GM12865 (cell line): ENCODE measurements at places on chromosomes 2 and 18.

DNA sequence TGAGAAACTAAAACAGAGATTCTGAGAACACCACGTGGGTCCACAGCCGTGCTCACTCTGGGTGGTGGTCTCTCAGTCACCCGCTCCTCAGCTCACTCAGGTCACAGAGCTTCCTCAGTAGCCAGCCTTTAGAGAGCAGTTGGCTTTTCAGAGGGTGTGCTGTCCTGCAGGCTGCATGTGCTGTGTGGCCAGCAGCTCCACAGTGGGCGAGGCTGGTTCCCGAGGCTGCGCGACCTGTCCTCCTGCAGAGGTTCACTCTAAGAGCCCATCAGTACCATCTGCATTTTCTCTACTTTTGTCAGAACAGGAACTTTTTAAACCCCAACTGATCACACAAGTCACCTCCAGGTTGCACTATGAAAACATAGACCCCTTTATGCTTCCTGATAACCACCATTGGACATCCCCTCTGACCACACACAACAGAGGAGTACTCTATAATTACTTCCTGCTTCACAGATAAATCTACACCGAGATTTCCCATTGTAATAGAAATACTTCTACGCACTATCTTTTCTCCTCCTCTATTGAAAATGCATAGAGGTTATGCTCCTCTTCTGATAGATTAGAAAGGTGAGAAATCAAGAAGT, 93.1 kb downstream of the GYPC start:
- peak; percentile 42 for DNase-seq

- DNase-seq: peak; percentile 62
These were observed 131.6 kb downstream of the BCL2 start for GRCh38 chr18:63187791-63188460.

DNA sequence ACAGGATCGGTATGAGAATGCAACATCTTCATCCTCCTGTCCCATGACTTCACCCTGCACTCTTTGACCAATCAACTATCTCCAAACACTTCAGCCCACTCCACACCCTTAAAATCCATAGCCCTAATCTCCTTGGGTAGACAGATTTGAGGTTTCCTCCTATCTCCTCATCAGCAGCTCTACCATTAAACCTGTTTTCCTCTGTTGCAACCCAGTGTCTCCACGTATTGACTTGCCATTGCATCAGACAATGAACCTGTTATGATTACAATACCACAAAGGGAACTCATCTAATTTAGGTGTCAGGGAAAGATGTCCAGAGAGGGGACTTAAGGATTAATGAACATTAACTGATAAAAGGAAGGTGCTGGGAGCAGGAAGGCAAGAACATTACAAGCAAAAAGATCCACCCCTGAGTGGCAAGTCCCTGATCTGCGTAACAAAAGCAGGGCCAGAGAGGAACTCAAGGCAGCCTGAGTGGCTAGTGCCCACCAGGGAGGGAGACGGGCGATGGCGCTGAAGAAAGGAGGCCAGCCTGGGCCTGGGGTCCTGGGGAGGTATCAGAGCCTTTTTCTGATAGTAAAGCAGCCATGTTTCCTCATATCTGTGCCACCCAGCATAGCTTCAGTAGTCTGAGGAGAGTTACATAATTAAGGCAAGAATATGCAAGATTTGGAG, 44.6 kb downstream of the AKAIN1 start:
- no peak for DNase-seq

DNA sequence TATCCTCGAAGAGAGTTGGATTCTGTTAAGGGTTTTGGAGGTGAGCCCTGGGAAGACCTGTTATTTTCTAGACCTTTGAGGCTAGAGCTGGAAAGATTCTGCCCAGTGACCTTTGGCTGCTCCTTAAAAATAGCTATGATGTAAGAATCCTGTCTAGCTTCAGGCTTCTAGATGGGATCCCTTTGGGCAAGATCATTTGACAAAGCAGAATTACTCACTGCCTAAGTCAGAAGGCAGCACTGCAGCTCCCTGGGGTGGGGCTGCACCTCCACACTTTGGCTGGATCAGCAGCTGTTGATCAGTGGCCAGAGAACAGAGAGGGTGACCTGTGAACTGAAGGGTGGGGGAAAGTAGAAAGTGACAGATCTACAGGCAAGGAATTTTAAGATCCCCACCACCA, 103.8 kb downstream of the ASAP2 start:
- DNase-seq: no peak

DNA sequence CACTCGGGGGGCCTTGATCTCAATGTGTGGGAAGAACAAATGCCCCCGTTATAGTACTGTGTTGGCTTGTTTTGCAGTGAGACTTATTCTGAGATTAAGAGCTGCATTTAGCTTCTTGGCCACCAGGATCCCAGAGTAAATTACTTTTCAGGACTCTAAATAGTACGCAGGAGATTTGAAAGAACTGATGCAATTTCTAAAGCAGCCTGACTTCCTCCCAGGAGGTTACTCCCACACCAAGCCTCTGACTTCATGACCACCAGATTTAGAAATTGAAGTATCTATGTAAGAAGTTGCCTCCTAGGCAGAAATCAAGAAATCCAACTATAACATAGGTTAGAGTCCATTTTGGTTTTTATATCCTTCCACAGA, 67.0 kb downstream of the FEZ2 start:
- peak; percentile 23 for DNase-seq

GRCh38 chr2:26471766-26472706, 5.9 kb downstream of the OTOF start:
- no peak for DNase-seq

- DNase-seq: no peak
These were observed 326.5 kb upstream of the SLC39A10 start for GRCh38 chr2:195330513-195330956.

DNA sequence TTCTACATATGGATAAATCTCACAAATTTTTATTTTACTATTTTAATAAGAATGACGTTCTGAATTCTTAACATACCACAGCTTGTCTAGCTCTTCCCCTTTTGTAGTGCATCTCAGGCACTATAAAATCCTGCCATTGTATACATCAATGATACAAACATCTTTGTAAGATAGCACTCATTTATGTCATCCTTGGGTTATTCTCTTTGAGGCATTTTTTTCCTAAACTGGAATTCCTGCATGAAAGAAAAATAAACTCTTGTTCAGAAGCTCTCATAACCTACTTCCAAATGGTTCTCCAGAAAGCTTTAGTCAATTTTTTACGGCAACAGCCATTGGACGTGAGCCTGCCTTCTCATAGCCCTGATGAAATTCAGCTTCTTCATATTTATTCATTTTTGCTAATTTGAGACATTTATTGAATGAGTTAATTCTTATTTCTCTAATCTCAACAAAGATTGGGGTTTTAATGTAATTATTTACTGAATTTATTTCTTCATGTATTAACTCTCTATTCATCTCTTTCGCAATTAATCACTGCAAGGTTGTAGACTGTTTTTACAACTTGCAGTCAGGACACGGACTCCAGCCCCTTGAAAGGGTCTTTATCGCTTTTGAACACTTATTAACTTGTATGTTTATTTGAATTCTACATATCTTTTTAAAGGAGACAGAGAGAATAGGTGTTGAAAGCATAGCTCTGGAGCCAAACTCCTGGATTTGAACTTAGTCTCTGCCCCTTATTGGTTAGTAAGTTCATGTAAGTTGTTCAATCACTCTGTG, 57.6 kb upstream of the PARD3B start:
- no peak for DNase-seq

- DNase-seq: peak; percentile 48
These were observed 622 bp downstream of the RAB12 start for GRCh38 chr18:8609659-8610458.

DNA sequence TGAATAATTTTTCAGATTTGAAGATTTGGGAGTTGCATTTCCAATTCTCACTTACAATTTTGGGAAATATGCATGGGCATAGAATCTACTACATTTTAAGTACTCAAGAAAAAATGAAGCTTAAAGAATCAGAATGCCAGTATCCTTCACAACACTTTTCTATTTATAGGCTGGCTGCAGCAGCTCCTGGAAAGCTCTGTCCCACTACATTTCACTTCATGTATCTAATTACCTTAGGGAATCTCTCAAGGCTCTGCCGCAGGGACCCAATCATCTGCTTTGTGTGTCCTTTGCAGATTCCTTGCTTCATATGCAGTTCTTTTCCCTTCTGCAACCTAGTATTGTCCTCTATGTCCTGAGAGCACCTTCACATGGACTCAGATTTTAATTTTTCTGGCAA, 102.9 kb downstream of the NUP35 start:
- DNase-seq: no peak
